ENCODE measurements at places on chromosomes 5 and 9.
A peak's percentile ranks its signal among the peaks of the same experiment; 100 is the strongest.

DNA sequence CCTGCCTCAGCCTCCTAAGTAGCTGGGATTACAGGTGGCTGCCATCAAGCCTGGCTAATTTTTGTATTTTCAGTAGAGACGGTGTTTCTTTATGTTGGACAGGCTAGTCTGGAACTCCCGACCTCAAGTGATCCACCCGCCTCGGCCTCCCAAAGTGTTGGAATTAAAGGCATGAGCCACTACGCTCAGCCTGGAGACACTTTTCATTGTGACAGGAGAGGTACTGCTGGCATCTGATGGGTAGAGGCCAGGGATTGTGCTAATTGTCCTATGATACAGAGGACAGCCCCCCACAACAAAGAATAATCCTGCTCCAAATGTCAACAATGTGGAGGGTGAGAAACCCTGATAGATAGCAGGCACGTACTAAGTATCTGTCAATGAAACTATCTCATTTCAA is 91.3 kb upstream of the SLC25A48 start:
- DNase-seq, result no peak

DNA sequence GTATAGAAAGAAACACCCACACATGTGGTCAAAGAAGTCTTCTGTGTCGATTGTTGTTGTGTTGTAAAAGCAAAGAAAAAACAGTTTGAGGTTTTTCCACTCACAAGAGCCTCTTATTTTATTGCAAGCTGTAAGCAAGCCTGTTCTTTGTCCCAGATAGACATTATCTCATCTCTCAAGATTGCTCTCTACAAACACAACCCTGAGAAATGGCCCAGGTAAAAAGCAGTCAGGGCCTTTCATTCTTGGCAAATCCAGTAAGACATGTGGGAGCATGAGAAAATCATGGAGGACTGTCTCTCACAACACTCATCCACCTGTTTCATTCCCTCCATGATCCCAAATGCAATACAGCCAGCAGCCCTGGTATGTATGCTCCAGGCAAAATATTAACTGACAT is 286.6 kb upstream of the POU5F2 start:
- no peak for DNase-seq

DNA sequence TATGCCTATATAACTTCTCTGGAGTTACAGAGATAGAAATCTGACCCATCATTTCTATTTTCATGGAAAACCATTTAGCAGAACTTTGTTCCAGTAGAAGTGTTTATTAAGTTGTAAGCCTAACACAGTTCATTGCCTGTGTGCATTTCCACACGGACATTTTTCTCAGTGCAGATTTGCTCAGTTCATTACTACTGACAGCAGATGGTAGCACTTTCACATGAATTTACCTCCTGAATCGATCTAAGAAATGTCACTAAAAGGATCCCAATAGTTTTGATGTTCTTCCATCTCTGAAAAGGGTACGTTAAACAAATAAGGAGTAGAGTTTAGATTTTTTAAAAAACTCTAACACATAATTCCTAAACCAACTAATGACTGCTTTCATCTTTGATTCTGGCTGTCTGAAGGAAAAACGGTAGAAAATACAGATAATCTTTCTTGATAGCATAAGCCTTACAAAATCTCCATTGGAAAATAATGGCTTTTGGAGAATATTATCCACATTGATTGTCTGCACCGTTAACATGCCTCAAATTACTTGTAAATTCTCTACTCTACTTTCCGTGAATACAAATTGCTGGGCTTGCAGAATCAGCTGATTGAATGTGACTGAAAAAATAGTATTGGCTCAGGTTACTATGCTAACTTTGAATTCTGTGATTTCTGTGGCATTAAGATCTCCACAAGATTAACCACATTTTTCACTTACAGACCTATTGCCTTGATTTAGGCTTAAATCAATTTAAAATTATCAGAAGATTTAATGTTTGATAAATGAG is 33.1 kb downstream of the RPS23 start:
- DNase-seq, result no peak

GRCh38 chr5:146565764-146566367 is 49.9 kb upstream of the GPR151 start:
- DNase-seq, result peak; percentile 2

DNA sequence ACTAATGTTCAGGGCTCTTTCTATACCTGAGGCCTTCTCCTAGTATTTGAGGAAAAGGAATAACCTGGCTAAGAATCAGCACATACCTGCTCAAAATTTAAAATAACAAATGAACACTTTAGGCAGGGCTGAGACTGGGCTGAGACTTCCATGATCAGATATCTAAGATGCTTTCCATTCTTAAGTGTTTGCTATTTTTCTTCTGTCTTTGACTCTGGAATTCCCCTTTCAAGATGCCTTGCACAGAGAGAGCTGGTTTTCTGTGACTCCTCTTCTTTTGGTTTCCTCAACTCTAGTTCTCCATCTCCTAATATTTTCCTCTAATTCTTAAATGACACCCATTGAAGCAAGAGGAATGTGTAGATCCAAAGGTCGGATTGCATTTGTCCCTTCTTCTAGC is 61.1 kb downstream of the DPYSL3 start:
- DNase-seq, result no peak
